NCI-H2171 (cell line): ENCODE measurements at places on chromosomes 2 and 18.
A peak's percentile ranks its signal among the peaks of the same experiment; 100 is the strongest.

DNA sequence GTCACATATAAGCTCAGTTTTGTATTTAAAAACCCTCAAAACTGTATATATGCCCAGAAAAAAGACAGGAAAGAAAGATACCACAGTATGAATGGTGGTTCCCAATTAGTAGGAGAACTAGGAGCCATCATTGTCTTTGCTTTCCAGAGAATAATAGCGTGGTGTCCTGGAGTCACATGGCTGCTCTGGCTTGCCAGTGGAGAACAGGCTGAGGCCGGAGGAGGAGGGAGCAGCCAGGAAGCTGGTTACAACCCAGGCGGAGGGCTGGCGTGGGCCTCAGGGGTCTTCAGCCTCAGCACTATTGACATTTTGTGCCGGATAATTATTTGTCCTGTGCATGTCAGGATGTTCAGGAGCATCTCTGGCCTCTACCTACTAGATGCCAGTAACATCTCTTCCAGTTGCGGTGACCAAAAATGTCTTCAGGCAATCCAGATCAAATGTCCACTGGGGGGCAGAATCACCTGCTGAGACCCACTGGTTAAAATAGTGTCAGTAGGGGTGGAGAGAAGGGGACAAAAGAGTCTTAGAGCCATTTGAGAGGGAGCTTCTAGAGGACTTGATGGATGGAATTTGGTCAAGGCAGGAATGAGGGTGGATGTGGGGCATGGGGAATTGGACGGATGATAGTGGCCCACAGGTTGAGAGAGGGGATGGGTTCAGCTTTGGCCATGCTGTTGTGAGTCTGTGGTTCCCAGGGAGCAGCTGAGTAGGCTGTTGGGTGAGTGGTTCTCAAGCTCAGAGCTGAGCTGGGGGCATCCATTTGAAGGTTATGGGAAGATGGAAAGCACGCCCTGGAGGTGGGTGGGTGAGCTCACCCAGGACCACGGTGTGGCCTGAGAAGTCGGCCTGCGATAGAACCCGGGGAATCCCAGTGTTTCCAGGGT is 144.9 kb downstream of the AGAP1 start:
- no peak for DNase-seq

- DNase-seq: no peak
Observed at GRCh38 chr2:156427074-156427473, 9.1 kb upstream of the GPD2 start.

- no peak for DNase-seq
Observed at GRCh38 chr2:215531284-215531683, 95.4 kb upstream of the FN1 start.

DNA sequence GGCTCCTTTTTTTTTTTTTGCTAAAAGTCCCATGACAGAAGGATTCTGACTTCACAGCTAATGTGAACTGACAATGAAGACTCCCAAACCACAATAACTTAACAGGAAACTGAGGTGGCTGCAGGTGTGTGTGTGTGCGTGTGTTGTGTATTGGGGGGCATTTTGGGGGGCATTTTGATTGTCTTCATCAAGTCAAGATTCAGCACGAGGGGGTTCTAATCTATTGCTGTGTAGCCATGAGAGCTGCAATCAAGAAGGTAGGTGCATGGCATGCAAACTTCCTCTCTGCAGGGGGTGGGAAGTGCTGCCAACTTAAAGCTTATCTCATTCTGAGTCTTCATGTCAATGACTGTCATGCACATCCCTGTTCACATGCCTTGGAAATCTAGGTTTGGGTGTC is 25.2 kb downstream of the SPRED2 start:
- no peak for DNase-seq

DNA sequence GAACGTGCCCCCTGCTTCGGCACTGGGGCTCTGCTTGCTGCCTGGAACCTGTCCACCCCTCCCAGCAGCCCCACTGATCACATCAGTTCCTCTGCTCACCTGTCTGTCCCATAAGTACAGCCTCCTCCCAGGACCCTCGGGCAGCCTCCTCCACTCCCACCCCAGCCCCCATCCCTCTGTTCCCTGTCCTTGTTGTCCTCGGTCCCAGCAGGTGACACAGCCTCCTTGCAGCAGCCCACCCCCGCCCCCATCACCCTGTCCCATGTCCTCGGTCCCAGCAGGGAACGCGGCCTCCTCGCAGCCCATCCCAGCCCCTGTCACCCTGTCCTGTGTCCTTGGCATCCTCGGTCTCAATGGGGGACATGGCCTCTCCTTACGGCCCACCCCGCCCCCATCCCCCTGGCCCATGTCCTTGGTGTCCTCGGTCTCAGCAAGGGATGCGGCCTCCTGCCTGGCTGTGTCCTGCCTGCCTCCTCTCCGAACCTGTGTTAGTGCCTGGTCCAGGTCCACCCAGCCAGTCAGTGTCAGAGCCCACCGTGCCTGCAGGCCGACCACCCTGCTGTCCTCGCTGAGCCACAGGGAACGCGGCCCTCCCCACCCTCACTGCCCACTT is 4.3 kb upstream of the OTOS start:
- no peak for DNase-seq

DNA sequence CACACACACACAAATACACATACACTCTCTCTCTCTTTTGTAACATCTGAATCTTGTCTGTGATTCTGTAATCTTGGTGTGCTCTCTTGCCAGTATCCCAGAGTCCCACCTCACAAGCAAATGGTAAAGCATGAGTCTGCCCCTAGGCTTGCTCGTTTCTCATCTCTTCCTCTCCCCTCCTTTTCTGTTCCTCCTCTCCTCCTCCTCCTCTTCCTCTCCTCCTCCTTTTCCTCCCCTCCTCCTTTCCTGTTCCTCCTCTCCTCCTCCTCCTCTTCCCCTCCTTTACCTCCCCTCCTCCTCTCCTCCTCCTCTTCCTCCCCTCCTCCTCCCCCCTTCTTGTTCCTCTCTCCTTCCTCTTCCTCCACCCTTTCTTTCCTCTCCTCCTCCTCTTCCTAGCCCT is 59.0 kb downstream of the TNFRSF11A start:
- no peak for DNase-seq

DNA sequence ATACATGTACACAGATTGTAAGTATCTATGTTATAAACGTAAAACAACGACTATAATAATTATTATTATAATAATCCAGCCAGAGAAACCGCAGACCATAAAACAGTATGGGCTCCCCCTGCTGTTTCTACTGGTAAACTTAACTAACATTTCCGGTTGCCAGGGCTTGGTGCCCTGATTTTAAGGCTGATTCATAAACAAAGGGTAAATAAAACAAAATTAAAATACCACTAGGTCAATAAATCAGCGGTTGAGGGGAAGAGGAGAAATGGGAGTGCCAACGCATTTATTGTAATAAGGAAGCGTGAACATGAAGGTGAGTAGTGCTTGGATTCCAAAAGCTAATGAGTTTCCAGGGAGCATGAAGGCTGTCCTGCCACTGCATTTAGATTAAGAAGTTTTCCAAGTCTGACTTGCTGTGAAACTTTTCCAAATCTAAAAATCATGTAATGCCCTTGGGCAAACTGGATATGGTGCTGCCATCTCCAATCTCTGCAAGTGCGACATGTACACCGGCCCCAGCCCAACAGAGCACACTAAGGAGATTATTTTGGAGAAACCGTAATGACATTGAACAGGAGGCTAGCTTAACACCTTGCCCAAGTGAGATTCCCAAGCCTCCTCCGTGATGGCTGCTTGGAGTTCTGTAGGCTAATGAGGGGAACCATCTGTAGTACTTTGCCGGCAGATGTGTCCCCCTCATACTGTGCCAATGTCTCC is 50.7 kb upstream of the HNRNPA3 start:
- peak; percentile 19 for DNase-seq

DNA sequence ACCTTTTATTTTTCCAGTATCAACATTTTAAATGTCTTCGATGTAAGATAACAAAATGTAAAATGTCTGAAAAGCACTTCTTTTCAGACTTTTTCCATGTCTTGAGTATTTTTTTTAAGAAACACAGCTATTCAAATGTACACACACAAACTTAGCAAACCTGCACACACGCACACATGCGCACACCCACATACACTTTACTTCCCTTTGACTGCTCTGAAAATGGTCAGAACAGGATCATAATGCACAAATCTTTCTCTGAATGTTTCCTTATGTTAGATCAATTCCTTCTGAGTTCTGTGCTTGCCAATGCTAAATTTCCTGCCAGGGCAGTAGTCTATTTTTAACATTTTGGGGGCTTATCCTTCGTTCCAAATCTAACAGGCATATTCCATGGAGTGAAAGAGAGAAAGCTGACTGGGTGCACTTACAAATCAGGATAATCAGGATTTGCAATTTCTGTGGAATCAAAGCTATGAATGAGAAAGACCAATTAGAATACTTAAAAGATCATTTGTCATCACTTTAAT is 136.3 kb downstream of the ZEB2 start:
- DNase-seq: no peak

DNA sequence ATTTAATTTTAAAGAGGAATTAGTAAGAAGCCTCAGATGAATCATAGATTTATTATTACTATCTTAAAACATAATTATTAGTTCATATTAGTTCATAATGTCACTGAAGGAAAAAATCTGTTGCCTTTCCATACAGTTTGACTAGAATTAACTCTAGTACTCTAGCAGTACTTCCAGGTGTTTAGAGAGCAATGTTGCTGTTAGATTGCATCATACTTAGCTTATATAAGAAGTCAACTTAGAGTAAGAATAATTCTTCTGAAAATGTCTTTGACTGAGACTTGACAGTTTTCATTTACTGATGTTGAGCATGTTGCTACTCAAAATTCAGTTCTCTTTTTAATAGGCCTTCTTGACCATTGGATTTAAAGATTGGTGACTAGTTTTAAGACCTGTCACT is 4.7 kb downstream of the RAB3GAP1 start:
- DNase-seq: no peak

DNA sequence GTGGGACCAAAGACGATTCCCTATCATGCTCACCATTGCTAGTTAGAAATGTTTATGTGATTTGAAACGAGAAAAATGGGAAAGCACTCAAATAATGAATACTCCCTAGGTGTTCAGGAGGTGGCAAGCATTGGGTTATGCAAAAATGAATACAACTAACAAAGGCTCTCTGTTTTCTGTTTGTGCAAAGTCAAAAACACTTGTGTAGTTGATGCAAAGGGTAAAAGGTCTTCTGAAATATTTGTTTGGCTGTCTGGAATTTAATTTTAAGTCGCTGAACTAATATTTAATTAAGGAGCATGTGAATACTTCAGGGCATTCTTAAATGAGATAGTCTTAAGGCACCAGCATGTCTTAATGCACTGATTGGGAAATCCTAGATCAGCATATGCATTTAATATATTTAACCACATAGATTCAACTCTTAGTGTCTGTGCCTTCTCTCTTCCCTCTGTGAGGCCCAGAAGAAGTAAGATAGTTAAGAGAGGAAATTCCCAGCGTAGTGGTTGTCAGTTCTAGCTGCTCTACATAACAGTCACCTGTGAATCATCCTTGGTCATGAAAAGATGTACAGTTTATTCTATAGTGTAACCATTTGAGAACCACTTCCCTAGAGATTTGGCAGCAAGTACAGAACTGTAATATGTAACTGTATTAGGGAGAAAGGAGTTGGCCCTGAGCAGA is 111.9 kb downstream of the EPC2 start:
- DNase-seq: no peak

DNA sequence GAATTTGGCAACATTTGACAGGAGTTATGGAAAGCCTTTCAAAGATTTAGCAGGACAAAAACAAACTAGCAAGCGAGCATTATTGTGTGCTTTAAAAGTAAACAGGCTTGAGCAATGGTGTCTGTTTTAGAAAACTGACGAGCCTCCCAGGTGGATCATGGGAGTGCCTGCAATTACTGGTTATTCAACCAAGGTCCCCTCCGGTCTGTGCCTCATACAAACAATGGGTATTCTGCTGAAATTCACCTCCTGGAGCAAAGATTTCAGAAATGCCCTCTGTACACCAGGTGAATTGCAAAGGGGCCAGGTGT is 22.4 kb downstream of the RTP5 start:
- no peak for DNase-seq

- DNase-seq: no peak
Observed at GRCh38 chr2:134352844-134353243, 99.0 kb downstream of the MGAT5 start.

DNA sequence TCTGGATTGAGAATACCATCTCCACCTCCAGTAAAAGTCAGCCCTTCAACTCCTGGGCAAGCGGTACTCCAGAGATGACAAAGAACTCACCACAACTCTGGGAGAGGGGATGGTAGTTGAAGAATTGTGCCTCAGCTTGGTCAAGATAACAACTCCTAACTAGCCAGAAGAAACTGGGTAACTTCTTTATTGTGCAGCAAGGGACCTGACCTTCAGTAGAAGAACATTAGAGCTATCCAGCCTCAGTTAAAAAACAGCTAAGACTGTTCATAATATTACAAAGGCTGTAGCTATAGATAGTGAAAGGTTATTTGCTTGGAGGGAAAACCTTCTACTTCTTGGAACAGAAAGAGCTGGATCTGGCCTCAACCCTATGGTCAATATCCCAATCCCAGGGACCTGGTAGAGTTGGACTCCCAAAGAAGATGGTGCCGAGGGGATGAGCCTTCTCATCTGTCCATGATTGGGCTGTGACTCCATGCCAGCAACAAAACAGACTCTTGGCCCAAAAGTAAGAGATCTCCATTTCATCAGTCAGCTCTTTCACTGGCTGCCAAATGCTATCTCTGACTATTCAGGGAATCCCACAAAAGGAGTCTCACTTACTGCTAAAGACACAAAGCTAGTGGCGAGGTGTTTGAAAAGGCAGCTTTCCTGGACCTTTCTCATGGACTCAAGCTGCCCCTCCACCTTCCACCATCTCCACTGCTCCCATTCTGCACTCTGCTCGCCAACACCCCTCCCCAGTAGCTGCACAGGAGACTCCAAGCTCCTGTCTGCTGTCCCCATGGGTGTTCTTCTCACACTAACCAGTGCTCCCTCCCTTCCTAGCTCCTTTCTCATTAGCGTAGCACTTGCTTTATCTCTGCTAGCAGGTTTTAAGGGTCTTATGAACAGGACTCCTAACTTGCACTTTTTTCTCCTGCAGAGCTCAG is 145.8 kb downstream of the CAPN13 start:
- no peak for DNase-seq

GRCh38 chr2:25938345-25938744 is 44.0 kb downstream of the KIF3C start:
- DNase-seq: no peak

GRCh38 chr2:5253263-5253662 is 438.9 kb upstream of the SOX11 start:
- no peak for DNase-seq

DNA sequence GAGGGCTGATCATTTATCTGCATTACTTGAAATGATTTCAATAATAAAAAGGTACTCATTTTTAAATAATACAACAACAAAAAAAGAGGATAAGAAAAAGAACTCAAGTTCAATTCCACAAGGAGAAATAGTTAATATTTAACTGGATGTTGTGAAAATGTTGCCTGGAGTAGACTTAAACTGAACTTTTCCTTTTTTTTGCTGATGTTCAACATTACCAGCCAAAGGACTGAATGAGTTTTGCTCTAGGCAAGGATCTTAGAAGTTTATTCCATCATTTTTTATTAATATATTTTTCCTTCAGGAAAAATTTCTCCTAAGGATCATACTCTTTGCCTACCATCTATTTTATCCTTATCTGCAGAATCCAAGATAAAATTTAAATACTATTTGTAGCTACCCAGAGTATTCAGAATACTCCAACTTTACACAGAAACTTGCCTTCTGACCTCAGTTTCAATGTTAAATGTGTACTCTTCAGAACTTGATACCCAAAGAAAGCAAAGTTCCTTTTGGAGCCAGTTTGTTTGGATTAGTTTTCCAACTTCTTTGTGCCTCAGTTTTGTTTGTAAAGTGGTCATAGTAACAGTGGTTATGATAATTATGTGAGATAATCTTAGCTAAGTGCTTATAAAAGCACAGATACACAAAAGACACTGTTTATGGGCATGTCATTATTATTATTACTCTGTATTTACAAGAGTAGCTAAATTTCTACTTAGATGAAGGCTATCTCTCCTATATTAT is 12.8 kb downstream of the CKAP2L start:
- no peak for DNase-seq
